AG04450 (cell line): ENCODE measurements at places on chromosomes 5 and 9.

DNA sequence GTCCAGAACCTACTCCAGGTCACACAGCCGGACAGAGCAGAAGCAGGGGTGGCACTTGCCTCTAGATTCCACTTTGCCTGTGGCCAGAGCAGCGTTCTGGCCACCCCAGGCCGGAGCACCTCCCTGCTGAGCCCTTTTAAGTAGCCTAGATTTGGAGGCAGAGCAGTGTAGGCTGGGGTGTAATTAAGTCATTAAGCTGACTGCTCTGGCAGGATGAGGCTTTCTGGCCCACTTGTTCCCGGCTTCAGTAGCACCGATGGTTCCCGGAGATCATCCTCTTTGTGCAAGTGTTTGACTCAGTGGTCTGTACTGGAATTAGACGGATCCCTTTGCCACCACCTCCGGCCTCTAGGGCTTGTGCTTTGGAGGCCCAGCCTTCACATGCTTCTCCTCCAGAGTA is 281.9 kb upstream of the ANKRD55 start:
- no peak for DNase-seq

DNA sequence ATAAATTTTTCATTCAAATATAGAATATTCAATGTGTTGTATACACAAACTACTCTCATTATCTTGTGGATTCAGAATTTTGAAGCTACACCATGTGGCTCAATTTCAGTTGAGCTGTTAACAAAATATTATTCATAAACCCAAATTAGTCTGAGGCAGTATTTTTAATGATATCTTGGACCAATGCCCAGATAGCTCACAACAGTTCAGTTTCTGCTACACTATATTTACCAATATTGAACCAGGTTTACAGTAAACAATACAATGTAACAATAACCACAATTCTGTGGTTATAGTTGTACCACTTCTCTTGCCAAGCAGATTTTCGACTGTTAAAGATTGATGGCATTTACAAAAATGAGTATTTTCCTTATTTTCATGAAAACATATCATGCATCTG is 99.9 kb downstream of the SSBP2 start:
- DNase-seq = no peak

- no peak for DNase-seq
Observed at GRCh38 chr5:15731699-15732098, 231.7 kb downstream of the FBXL7 start.

DNA sequence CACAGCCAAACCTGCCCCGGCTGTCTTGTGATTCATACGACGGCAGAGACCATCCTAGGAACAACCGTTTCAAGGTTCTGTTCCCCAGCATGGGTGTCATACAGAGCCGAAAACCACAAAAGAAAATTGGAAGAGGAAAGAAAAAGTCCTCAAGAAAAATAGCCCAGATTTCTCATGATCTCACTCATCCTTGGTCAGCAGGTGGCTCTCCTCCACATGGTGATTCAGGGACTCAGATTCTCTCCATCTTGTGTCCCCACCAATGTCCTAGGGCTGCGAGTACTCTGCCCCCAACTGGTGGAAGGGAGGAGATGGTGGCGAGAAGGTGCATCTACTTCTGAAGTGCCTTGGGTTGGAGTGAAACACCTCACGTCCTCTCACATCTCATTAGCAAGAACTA is 25.6 kb downstream of the PDZD2 start:
- DNase-seq = no peak

DNA sequence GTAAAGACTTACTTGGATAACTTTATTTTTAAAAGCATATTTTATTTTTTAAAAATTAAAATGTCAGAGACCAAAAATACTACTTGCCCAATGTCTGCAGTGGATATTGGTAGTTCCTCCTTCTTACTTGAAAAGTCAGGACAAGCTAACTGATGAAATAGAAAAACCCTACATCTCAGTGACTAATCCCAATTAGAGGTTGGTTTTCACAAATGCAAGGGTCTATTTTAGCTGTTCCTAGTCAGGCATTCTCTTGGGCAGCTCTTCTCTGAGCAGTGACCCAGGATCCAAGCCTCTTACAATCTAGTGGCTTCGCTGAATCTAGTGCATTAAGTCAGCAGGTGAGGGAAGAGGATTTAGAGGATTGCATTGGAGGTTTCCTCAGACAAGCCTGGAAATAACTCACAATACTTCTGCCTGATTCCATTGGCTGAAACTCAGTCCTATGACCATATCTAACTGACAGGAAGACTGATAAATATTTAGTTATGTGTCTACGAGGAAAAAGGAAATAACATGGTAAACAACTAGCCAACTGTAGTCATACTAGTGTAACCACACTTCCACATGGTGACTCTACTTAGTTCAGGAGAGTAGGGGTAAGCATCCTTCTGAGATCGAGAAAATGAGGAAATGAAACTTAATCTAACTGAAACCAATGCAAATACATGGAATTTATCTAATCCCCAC is 34.2 kb upstream of the MIER3 start:
- DNase-seq = no peak

GRCh38 chr5:43616535-43616934 is 13.6 kb downstream of the NNT start:
- DNase-seq = no peak

- no peak for DNase-seq
Observed at GRCh38 chr5:80238778-80239679, 16.8 kb downstream of the SERINC5 start.

DNA sequence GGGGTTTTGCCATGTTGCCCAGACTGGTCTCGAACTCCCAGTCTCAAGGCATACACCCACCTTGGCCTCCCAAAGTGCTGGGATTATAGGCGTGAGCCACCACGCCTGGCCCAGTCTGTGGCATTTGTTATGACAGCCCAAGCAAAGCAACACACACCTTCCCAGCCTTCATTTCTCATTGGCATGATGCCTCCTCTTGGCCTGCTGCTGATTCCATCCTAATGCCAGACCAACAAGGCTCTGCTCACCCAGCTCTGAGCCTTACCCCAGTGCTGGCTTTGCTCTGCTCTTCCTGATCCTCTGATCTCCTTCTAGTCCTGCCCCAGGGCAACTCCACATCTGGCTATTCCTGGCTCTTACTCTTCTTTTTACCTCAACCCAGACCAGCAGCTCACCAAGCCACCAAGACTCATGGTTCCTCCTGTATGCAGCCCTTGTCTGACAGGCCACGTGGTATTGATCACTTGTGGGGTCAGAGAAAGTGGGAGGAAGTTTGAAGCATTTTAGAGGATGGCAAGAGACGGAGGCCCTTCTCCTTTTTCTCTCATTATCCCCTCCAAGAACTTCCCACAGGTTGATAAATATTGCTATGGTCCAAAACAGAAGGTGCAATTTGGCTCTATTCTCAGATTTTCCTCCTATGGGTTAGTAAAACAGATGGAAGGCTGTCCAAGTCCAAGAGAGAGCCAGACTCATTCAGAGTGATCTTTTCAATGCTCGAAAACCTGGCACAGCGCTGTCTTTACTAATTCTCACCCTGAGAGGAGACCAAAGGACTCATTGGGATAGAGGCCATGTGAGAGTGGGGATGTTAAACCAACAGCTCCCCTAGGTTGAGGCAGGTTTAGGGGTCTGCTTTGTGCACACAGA is 958 bp downstream of the CD180 start:
- DNase-seq = no peak

DNA sequence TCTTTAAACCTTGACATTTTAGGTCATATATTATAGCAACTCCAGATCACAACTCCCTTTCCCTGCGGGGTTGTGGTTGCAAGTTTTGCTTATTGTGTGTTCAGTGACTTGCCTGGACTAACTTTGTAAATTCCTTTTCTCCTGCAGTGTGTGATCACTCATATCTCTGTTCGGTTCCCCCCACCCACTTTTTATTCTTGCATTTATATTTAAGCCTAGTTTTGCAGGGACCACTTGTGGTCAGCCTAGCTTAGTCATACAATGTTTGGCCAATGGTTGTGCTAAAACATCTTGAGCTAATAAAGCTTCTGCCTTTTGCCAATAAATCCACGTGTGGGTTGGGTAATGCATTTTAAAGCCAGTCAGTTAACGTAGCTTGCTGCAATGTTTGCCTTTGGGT is 146.5 kb upstream of the IRX4 start:
- DNase-seq = no peak

GRCh38 chr5:43161244-43161643 is 30.8 kb upstream of the NIM1K start:
- DNase-seq = no peak

DNA sequence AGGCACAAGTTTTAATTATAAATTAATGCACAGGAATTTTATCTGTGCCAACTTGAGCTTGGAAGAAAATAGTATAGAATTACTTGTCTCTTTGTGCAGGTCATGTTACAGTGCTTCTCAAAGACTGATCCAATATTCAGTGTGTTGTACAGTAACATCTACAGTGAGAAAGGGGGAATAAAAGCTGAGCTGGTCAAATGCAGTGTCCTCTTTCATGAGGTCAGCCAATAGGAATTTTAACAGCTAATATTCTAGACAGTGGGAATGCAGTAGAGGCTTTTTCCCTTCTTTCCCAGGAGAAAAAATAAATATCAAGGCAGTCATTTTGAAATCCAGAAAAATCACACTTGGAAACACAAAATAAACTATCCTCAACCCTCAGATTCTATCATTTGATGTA is 95.7 kb upstream of the ITGA1 start:
- DNase-seq = peak; percentile 34
